ENCODE measurements at places on chromosomes 5 and 9.

- DNase-seq = no peak
Observed at GRCh38 chr5:93599399-93600120, 16.5 kb downstream of the NR2F1 start.

GRCh38 chr5:126619781-126620180 is 19.0 kb downstream of the PHAX start:
- no peak for DNase-seq

- DNase-seq = no peak
Observed at GRCh38 chr5:69484891-69485290, 7.7 kb upstream of the OCLN start.

- DNase-seq = no peak
Observed at GRCh38 chr5:37121465-37121864, 127.7 kb downstream of the CPLANE1 start.

DNA sequence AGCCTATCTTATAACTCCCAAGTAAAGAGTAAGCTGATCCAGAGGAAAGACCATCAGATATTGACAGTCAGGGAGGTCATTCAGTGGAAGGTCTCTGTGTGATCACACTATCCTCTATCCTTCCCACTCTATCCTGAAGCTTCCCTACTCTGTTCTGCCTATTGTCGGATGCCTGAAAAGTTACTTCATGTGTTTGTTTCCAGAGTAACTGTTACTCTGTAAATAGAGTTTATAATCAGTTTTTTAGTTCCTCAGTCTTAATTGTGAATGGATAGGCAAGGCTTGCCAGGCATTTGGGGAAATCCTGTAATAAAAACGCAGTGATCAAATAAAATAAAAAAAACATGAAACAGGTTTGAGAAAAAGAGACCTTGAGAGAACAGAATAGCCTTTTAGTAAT is 79.8 kb downstream of the XRCC4 start:
- DNase-seq = no peak

DNA sequence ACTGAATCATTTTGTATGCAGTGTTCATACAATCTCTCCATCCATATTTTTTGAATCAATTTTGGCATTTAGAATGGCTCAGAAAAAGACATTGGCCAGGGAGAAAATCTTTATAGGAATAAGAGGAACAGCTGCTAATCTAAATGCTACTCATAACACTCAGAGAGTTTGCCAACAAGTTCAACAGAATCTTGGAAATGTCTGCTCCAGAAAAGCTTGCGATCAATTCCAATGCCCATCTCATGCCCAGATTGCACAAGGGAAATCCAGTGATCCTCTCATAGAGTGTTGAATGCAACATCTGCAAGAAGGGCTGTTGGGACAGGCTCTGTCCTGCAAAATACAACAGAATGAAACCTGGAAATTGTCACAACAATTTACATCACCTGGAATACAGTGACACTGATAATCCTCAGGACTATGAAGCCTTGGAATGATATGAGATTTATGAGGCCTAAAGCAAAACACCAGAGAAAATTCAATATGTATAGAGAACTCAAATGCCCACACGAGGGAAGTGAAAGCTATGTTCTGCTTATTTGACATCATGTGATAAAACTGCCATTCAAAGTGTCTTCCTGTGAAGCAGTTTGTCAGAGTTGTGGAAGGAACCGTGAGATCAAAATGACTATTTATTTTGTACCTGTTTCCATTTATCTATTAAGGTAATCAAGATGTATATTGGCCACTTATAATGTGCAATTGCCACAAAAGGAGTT is 190.1 kb downstream of the PARP8 start:
- DNase-seq = no peak

- no peak for DNase-seq
Observed at GRCh38 chr9:134179595-134179917, 15.2 kb upstream of the RNU6ATAC start.

- DNase-seq = no peak
Observed at GRCh38 chr5:76204713-76205112, 121.5 kb downstream of the SV2C start.

- no peak for DNase-seq
Observed at GRCh38 chr9:95733741-95734666, 141.5 kb upstream of the ERCC6L2 start.

- no peak for DNase-seq
Observed at GRCh38 chr9:5614985-5615384, 13.9 kb upstream of the RIC1 start.

DNA sequence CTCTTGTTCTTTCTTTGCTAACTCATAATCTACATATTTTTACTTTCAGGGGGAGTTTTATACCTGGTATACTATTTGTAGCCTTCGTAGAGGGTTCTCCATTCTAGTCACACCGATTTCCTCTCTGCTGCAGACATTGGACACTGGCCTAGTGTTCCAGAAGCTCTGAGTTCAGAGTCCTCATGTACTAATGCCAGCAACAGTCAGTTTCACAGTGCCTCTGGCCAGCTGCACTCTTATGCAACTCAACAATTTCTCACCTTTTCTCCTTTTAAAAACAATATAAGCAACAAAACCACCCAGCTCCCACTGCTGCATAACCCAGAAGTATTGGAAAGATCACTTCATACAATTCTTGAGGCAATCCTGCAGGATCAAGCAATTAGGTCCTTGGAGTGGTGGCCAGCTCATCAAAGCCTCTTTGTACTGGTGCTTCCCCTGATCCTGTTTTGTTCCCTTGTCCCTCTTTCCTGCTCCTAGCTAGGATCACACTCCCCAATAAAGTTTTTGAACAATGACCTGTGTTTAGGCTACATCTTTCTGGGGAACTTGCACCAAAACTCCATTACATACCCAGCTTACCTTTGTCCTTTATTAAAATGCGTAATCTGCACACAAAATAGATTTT is 98.1 kb upstream of the TUT7 start:
- no peak for DNase-seq

GRCh38 chr9:130026583-130027340 is 16.2 kb downstream of the FNBP1 start:
- no peak for DNase-seq

DNA sequence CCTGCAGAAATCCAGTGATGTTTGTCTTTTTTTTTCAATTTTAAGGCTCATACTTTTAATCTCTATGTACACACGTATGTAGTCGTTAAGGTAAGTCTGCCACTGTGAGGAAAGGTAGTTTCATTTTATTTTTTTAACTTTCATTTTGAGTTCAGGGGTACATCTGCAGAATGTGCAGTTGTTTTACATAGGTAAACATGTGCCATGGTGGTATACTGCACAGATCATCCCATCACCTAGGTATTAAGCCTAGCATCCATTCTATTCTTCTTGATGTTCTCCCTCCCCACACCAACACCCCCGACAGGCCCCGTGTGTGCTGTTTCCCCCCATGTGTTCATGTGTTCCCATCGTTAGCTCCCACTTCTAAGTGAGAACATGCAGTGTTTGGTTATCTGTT is 19.7 kb downstream of the MUSK start:
- DNase-seq = no peak

- DNase-seq = no peak
Observed at GRCh38 chr9:108347463-108348188, 508.2 kb downstream of the ACTL7B start.

GRCh38 chr5:109880907-109881685 is 191.4 kb downstream of the MAN2A1 start:
- DNase-seq = peak; percentile 56

GRCh38 chr5:85049020-85049419 is 664.3 kb upstream of the EDIL3 start:
- no peak for DNase-seq

- no peak for DNase-seq
Observed at GRCh38 chr5:50921366-50922133, 255.1 kb downstream of the PARP8 start.

DNA sequence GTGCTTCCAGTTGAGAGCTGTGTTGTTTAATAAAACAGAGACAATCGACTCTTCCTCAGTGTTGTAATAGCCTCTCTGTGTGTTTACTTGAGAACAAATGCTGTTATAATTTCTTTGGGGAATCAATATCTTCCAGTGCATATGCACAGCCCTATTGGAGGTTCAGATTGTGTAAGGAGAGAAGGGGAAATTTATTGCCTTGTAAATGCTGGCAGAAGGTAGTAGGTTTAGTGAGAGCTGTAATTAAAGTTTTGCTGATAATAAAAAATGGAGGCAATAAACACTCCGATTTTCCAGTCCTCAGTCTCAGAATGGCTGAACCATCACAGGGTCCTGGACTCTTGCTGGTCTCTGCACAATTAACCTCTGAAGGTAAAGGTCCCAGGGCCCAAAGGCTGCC is 128.3 kb downstream of the C5orf15 start:
- DNase-seq = no peak

DNA sequence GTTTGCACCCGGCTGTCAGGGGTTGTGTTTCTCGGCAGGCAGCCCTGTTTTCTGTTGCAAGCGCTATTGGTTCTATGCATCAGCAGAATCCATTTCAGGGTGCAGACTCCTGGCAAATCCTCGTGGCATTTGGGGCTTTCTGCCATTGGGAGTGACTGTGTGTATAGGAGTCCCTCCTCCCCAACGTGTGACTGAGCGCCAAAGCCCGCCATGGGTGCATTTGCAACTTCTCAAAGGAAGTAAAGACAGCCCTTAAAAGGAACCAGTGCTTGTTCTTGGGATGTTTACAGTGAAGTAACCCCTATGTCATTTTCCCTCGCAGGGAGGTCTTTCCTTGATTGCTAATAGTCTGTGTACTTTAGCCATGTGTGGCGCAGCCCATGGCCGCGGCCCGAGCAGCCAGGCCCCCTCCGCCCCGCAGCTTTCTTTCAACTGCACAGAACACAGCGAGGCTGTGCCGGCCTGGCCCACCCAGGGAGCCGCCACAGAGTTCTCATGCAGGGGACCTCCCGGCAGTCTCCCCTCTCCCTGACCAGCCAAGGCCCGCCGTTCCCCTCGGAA is 175.6 kb downstream of the HSD17B3 start:
- no peak for DNase-seq

DNA sequence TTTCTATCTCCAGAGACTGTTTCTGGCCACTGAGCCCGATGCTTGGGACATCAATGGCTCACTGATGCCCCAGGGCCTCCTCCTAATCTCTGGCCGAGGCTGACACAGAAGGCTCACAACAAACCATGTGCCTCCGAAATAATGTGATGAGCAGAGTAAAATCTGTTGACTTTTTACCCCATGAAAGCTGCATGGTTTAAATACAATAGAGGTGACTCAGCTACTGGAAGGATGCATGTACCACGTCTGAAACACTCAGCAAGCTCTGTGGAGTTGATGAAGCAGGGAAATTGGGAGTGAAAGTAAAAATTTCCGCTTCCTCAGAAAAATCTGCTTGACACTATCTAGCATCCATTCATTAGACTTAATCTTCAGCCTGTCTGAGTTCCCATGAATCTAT is 111.1 kb upstream of the EQTN start:
- DNase-seq = no peak

GRCh38 chr5:81750308-81751008 is 439 bp downstream of the SSBP2 start:
- no peak for DNase-seq

DNA sequence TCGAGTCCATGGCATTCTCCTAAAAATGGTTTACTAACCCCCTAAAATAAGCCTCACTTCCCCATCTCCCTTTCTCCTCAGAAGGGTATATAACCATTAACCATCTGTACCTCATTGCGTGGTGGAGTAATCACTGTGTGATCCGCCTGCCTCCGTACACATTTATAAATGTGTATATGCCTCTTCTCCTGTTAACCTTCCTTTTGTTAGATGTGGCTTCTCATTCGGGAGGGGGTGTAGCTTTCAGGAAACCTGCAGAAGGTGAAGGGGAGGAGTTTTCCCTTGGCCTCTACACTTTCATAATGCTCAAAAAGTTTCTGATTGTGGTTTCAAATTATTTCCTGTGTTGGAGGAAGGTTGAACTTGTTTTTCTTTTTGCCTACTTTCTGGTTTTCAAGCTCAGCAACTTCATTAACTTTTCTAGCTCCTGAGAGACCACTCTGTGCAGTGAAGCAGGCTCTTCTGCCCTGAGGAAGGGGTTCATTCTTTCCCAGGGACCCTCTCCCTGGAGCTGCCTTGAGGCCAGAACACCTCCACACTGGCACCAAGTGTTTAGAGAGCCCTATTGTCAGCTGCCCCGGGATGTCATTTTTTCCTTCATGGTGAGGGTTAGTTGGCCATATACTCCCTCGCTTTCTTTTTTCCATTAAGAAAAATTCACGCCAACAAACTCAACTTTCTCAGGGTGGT is 46.9 kb downstream of the RASGRF2 start:
- DNase-seq = no peak

DNA sequence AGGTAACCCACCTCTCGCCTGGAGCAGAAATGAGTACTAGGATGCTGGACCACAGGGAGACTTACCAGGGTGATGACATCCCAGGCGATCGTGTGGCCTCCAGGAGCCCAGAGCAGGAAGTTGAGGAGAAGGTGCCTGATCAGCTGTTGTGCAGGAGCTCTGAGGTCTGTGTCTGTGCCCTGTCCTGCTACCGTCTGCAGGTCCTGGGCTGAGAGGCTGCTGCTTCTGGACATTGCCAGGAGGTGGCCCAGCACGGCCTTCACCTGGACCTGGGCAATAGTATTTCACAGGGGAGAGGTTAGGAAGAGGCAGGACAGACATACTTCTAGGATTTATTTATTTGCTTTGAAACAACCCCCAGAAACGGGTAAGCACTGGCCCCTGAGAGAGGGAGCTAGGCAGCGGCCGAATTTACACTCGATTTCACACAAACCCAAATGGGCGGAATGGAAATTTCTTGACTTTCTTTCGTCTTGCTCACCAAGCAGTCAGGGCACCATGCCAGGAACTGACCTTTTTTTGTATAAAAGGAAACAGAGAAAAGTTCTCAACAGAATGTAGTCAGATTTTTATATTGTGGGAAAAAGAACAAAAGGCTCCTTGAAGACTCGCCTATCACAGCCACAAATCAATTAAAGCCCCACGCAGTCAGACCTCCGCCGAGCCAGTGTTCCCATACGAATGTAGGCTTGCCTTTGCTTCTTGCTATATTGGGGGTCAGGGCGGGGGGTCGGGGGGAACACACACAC is 210.3 kb downstream of the FANCC start:
- DNase-seq = no peak

All from NCI-H2029 (cell line).